ENCODE measurements at places on chromosomes 2 and 18.

DNA sequence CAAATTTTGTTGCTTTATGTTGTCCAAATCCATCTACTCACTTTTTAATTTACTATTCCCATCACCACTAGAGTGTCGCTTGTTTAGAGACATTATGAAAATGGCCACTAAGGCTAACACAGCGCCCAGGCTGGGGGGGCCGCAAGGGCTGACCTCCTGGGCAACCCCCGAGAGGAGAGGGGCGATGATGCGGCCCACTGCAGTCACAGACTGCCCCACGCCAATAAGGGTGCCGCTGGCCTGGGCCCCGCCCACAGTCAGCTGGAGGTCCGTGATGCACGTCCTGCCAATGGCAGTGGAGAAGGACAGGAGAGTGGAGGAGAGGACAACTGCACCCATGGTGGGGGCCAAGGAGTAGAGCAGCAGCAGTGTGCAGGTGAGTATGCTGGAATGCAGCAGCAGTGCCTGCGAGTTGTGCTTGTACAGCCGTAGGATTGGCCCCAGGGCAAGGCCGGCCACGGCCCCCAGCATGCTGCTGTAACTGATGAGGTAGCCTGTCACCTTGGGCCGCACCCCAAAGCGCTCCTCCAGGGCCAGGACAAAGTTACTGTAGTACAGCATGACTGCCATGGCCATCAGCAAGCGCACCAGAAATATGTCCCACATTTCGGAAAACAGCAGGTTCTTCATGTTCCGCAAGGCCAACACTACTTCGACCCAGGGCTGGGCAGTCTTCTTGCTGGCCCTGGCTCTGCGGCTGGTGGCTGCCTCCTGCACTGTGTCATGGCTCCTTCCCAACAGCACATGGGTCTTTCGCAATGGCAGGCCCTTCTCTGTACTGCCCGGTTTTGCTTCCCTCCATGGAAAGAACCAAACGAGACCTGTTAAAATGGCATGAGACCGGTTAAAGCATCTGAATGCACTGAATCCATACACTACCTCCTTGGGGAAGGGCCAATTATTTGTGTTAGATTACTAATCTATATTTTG is 43.2 kb upstream of the TMEM182 start:
- no peak for DNase-seq

- no peak for DNase-seq
Measured at GRCh38 chr2:219488149-219488843, 10.4 kb upstream of the GMPPA start.

- DNase-seq = no peak
Measured at GRCh38 chr2:197938555-197938954, 134.2 kb downstream of the PLCL1 start.

- DNase-seq = no peak
Measured at GRCh38 chr2:69617744-69618143, 25.8 kb downstream of the AAK1 start.
